Tibial nerve (tissue), 4 donors: ENCODE measurements at places on chromosomes 12 and 14.
A peak's percentile ranks its signal among the peaks of the same experiment; 100 is the strongest.

DNA sequence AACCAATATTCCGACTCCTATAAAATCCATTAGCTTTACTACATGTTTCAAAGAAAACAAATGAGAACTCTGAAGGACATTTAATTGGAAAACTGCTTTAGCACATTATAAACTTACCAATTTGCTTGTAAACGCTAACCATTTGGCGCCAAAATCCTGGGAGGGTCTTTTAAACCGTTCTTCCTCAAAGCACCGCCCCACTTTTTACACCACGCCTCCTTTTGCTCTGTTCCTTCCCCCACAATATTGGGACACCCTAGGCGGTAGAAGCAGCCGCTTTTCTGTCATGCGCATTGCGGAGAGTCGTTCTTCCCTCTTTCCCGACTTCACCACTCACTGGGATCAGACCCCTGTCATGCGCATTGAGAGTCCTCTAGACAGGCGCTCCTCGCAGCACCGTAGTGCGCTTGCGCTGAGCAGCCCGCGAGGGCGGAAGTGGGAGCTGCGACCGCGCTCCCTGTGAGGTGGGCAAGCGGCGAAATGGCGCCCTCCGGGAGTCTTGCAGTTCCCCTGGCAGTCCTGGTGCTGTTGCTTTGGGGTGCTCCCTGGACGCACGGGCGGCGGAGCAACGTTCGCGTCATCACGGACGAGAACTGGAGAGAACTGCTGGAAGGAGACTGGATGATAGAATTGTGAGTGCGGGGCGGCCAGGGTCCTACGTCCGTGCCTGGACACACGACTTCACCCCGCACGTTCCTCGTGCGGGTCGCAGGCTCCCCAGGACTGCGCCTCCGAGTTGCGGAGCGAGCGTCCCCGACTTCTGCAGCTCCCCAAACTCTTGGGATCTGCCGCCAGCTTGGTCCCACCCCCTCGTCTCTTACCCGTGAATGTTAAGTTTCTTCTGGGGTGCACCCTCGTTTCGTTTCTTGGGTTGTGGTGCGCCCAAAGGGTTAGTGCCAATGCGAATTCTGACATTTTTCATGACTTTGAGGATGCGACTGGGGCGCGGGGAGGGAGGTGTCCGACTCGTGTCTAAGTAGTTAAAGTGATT, at the start of gene TMX1:
Gene TMX1 (plus strand): TSS at position 435 of the 991 bp plus-strand sequence. CDS start 46 bp downstream, at position 481.
- DNase-seq, result peak; percentile 86

DNA sequence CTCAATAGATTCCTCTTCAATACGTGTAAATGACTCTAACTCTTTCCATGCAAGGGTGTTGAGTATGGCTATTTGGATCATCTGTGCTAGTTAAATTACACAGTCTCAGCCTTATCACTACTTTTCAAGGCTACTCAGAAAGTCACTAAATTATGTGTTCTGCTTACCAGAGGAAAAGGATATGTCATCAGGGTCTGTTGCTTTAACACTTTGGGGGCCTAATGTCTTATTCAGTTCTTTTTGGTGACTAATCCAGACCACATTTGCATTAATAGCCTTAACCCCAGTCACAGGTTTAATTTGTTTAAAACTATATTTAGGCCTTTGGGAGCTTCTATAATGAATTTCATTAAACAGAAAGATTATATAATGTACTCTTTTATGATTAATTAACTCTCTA, 649.3 kb downstream of the RPS29 start:
- no peak for DNase-seq

DNA sequence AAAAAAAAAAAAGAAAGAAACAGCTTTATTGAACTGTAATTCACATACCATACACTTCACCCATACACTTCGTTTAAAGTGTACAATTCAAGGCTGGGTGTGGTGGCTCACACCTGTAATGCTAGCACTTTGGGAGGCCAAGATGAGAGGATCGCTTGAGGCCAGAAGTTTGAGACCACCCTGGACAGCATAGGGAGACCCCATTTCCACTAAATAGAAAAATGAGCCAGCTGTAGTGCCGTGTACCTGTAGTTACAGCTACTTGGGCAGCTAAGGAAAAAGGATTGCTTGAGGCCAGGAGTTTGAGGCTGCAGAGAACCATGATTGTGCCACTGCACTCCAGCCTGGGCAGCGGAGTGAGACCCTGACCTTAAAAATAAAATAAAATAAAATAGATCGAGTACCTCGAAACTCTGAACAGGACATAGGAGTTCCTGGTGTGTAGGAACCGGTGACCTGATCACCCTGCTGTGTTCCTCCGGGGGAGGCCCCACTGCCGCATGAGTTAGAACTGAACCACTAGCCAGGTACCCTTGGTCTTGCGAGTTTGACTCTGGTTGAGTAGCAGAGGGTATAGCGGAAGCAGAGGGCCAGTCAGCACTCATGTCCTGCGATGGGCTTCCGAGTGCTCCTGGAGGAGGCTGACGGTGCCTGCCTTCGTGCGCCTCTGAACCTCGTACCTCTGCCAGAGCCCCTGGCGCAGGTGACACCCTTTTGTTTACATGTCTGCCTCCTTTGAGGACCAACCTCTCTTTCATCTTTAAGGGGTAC, 80.0 kb downstream of the B4GALNT3 start:
- no peak for DNase-seq

DNA sequence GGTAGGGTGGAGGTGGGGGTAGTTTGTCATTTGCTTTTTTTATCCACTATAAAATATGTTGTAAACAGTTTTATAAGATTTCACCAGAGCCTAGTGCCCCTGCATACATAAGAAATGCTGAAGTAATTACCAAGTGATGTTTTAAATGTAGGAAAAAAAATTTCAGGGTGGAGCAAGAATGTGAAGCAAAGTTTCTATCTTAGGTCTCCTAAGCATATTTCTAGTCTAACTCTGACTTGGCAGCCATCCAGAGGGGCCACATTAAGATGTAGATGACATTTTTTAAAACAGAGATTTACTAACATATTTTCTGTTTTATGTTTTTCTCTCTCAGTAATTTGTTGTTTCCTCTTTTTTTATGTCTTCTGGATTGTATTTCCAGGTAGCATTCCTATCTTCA, 15.8 kb upstream of the KRAS start:
- no peak for DNase-seq

- no peak for DNase-seq
Measured at GRCh38 chr14:88227693-88228092, 95.4 kb downstream of the KCNK10 start.

DNA sequence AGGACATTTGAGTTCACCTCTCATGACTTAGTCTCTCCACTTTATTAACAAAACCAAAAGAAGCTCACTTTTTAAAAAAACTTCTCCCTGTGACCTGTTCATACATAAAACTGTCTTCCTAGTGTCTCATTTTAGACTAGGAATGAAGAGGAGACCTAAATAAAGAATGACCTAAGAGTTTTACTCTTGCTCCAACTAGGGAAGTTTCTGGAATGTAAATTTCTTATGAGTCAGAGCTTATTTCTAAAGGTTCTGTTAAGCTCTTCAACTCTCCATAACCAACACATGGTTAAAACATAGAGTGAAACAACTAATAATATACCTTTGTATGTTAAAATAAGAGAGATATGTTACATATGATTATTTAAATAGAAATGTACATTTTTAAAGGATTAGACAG, 369.8 kb downstream of the EMP1 start:
- no peak for DNase-seq

GRCh38 chr12:42125388-42125767, 19.3 kb downstream of the GXYLT1 start:
- no peak for DNase-seq

DNA sequence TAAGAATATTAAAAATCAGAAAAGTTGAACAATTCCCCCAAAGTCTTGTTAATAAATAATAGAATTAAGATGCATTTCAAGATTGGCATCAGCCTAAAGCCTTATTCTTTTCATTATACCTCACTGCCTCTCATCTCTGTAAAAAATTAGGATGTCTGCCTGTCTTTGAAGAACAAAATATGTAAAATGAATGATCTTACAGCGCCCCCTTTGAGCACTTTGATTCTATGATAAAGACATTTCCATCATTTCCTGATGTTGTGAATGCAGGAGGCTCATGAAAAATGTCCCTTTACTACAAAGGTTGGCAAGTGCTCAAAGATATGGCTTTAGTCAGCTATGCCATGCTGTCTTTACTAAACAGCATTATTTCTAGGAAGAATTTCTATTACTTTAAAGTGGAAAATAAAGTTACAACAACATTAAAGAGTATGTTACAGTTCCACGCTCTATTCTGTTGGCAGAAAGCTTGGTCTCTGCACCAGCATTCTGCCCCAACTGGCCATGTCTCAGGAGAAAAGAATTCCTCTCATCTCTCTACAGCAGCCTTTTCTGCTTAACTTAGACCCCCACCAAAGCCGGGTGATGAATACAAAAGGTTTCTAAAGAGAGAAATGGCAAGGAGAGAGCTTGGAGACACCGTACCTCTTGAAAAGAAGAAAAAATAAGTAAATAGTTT, 95.1 kb downstream of the LLPH start:
- peak; percentile 37 for DNase-seq

- DNase-seq, result no peak
Measured at GRCh38 chr12:87086118-87086891, 830.1 kb upstream of the MGAT4C start.

GRCh38 chr14:92510972-92511371, 2.6 kb upstream of the RIN3 start:
- no peak for DNase-seq

- no peak for DNase-seq
Measured at GRCh38 chr12:52200086-52200780, 8.4 kb upstream of the KRT80 start.

GRCh38 chr12:50727466-50727865, 36.4 kb upstream of the ATF1 start:
- DNase-seq, result no peak
